ENCODE measurements at places on chromosomes 12 and 14.
A peak's percentile ranks its signal among the peaks of the same experiment; 100 is the strongest.

GRCh38 chr12:44511289-44511688, 364.8 kb downstream of the NELL2 start:
- no peak for DNase-seq

DNA sequence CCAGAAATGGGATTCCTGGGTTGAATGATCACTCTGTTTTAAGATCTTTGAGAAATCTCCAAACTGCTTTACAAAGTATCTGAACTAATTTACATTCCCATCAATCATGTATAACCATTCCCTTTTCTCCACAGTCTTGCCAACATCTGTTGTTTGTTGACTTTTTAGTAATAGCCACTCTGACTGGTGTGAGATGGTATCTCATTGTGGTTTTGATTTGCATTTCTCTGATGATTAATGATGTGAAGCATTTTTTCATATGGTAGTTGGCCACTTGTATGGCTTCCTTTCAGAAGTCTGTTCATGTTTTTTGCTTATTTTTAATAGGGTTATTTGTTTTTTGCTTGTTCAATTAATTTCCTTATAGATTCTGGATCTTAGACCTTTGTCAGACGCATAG, 211.8 kb upstream of the AVPR1A start:
- DNase-seq: no peak

DNA sequence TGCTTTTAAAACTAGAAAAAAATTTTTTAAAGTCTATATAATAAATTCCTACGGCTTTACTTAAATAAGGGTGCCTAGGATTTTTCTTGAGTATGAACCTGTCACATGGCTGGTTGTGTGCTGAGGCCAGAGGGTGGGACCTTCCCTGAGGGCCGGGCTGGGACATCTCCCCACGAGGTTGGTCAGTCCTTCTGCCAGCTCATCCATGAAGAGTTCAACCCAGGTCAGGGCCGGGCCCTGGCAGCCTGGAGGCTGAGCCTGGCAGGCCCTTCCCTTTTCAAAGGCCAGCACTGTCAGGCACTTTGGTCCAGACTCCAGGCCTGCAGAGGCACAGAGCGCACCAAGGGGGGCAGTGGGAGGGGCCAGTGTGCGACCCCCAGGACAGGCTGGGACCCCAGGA, 31.7 kb downstream of the TNFAIP2 start:
- DNase-seq: no peak

DNA sequence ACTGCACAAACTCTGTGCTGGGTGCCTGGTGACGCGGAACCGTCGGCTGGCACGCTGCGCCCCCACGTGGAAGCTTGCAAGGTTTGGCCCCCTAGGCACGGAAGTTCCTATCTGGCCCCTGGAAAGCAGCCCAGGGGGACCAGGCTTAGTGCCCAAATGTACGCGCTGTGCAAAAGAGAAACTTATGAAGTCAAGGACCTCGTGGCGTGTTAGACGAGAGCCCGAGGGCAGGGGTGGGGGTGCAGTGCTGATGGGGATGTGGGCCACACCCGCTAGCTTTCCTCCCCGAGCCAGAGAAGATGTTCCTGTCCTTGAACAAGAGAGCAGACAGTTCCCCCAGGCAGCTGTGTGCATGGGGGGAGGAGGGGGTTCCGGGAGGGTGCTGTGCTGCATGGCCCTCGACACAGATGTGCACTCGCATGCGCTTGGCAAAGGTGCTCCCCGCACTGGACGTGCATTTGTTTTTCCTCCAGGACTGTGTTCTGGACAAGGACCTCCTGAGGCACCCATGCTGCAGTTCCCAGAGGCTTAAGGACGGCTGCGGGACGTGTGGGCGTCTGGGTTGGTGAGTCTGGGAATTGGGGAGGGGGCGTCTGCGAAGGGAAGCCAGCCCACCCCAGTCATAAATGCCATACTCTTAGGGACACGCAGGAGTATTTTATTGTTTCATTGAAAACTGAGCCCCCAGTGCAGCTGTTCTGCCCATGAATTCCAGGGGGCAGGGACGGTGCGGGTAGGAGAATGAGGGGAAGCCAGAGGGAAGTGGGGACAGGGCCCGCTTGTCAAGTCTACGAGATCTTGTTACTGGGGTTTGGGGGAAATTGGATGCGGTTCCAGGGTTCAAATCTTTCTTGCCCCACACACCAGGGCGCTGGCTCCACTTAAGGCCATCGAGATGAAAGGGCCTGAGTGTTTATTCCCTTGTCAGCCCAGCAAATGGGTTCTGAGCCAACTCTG, 80.0 kb downstream of the NTF3 start:
- peak; percentile 12 for DNase-seq

- no peak for DNase-seq
Measured at GRCh38 chr12:109961612-109962011, 34.6 kb downstream of the GIT2 start.

DNA sequence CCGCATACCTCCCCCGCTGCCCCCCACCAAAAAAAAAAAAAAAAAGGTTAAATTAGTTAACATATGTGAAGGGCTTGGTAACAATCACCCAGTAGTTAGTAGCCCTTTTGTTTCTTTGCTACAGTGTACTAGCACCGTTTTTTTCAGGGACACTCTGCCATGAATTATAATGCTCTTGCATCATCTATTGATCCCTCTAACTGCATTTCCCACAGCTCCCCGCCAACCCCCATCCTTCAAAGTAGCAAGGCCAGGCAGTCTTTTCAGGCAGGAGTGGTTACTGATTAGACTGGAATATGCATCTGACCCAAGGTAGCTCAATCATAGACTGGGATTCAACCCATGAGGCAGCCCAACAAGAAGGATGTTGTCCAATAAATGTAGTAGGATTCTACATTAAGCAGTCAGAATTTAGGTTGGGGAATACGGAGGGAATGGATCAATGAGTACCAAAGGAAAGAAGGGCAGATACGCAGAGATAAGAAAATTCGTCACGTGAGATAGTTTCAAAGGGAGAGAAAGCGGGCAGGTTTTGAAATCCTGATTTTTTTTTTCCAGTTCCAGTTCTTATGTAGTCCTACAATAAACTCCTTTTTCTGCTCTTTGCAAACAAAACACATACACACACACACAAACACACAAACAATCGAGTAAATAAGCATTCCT, 39.8 kb upstream of the CRACR2A start:
- DNase-seq: no peak

- no peak for DNase-seq
Measured at GRCh38 chr14:31395572-31396205, 24.7 kb downstream of the HEATR5A start.

DNA sequence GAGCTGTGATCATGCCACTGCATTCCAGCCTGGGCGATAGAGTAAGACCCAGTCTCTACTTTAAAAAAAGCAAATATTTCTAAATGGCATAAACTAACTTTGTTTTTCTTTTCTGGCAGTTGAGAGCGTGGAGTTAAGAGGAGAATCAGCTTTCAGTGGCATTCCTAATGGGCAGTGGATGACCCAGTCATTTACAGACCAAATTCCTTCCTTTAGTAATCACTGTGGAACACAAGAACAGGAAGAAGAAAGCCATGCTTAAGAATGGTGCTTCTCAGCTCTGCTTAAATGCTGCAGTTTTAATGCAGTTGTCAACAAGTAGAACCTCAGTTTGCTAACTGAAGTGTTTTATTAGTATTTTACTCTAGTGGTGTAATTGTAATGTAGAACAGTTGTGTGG, 21.2 kb downstream of the TDG start:
- DNase-seq: no peak

- DNase-seq: no peak
Measured at GRCh38 chr12:44078273-44078672, 242.4 kb downstream of the TMEM117 start.

GRCh38 chr12:74170645-74171477, 366.8 kb upstream of the ATXN7L3B start:
- DNase-seq: no peak

DNA sequence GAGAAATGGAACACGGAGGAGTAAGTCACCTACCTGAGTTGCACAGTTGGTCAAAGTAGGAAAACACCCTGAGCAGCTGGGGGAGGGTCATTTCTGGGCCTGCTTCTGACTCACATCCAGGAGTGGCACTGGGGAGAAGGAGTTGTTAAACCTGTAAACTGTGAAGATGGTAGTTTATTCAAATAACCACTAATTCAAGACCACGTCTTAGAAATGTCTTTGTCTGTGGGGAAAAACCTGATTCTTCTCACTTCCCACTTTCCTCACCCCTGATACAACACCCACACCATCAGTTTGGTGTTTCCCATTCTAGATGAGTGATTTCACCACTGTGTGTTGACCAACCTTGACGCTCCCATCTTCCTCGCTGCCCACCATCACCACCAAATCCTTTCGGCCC, 207.1 kb downstream of the ANO4 start:
- no peak for DNase-seq

GRCh38 chr14:29789475-29789874, 138.2 kb downstream of the PRKD1 start:
- DNase-seq: no peak

DNA sequence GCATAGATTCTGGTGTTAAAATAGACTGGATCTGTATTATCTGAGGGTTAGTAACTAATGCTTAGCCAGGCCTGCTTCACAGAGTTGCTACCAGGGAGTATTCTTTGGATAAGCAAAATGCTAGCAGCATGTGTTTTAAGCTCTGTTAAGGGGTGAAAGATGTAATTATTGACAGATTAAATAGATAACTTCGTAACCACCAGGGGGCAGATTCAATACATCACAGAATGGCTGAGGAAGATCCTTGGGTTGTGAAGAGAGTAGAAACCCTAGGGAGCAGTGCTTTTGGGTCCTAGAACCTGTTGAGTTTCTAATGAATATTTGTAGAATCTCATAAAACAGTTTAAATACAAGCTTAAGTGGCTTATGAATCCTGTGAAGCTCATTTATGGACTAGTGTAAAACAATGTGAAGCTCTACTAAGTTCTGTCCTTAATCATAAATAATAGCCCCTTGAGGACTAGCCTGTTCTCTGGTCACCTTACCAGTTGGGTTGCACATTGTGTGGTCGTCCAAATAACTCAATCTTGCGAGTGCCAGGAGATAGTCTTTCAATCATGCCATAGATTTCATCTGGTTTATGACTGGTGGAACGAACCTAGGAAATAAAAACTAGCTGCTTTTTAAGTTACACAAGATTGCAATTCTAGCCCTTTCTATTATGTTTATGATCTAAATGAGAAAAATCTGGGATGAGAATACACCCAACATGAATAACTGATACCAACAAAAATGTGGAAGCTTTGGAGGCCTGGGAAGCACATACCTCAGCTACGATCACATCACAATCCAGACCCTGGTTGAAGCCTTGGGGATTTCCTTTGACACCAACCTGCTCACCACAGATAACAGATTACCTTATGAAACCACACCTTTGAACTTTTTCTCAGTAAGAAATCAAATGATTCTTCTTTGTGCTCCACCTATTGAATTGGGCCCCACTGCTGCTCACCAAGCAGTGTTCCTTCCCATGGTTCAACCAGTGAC, 12.3 kb downstream of the METTL3 start:
- peak; percentile 31 for DNase-seq

GRCh38 chr12:89706551-89706950, 2.1 kb downstream of the ATP2B1 start:
- DNase-seq: no peak

- DNase-seq: peak; percentile 19
Measured at GRCh38 chr14:33917661-33918060, 33.2 kb downstream of the EGLN3 start.

- no peak for DNase-seq
Measured at GRCh38 chr12:70824511-70824910, 96.0 kb downstream of the PTPRR start.

- no peak for DNase-seq
Measured at GRCh38 chr14:105249182-105250007, 1.1 kb downstream of the BTBD6 start.

DNA sequence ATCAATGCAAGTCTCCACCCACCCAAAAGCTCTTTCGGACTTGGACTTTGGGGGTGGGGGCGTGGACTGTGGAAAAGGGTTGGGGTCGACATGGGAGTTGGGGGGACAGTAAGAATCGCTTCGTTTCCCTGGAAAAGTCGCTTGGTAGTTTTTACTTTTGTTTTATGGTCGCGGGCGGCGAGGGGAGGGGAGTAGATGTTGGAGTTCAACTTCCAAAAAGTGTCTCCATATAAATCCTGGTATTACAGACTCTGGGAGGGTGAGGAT, 568 bp upstream of the BCL11B start:
- DNase-seq: no peak

DNA sequence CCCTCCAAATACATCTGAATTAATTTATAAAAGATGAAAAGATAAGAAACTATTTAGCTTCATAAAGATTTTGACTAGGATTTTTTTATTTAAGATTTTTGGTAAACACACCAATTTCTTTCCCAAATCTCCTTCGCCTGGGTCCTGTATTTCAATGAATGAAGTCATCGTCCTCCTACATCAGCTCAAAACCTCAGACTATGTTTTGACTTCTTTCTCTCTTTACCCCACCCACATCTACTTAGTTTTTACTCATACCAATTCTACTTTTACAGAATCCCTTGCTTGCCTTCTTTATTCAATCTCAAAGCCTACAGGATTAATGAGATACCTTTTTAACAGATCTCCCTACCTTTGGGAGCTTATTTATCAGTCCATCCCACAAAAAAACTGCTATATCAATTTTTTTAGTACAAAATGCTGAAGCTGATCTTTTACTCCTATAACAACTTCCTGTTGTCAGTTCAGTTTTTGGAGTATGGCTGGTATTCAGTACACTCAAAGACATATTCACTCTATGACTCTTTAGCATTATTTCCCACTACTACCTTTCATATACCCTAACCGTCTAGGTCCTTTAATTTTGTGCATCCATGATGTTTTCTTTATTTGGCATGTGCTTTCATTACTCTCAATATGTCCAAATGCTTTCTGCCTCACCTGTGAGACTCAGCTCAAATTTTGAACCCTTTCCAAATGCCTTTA, 18.7 kb upstream of the CCDC91 start:
- no peak for DNase-seq

- DNase-seq: no peak
Measured at GRCh38 chr14:88955455-88955854, 131.0 kb downstream of the TTC8 start.

DNA sequence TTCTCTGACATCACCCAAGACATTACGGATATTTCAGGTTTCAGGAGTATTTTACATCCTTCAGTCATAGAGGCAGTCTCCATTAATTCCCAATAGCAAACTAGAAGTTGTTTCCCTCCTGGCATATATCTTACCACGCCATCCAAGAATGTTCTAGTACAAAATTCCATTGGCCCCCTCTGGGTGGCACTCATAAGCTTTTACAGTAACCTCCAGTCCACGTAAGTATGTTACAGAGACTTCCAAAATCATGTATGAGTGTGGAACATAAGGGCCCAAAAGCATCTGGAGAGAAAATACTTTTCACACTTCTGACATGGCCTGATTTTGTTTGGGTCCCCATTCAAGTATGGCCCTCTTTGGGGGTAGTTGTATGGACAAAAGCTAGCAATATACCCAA, 58.1 kb upstream of the DHRS4 start:
- DNase-seq: no peak

- no peak for DNase-seq
Measured at GRCh38 chr14:50719911-50720759, 52.0 kb upstream of the SAV1 start.

- no peak for DNase-seq
Measured at GRCh38 chr12:12572659-12573058, 10.0 kb upstream of the DUSP16 start.

DNA sequence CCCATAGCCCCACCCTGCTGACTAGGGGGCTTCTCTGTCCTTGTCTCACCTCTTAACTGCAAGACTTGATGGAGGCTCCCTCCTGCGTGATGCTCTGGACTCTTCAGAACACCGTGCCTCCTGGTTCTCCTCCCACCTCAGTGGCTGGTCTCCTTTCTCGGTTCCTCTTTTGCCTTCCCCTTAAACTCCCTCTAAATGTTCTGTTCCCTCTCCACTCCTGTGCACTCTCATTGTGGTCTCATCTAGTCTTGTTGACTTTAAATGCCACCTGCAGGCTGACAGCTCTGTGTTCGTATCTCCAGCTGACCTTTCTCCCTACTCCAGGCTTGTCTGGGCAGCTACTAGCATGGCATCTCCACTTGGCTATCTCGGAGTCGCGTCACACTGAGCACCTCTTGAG, 28.3 kb downstream of the DYNC1H1 start:
- no peak for DNase-seq

Data from DND-41 (cell line).